ENCODE measurements at places on chromosomes 6 and 20. TPM values are rescaled to one million over a fixed set of nuclear protein-coding genes. Genes with fewer than 3 reads are reported as not detected.
A peak's percentile ranks its signal among the peaks of the same experiment; 100 is the strongest.

GRCh38 chr20:6416371-6416770 is 293.5 kb upstream of the FERMT1 start:
- no peak overlapping the region for H3K27ac ChIP-seq
- H3K36me3 ChIP-seq: no peaks in the 10 kb centered on the region
- H3K4me3 ChIP-seq: no peak overlapping the region
- H3K4me1 ChIP-seq: no peaks in the 10 kb centered on the region

GRCh38 chr6:6700407-6701270 is 112.1 kb downstream of the LY86 start:
- H3K36me3 ChIP-seq: no peaks in the 10 kb centered on the region
- H3K27ac ChIP-seq: peak overlapping the region; percentile 71
- no peak for DNase-seq

DNA sequence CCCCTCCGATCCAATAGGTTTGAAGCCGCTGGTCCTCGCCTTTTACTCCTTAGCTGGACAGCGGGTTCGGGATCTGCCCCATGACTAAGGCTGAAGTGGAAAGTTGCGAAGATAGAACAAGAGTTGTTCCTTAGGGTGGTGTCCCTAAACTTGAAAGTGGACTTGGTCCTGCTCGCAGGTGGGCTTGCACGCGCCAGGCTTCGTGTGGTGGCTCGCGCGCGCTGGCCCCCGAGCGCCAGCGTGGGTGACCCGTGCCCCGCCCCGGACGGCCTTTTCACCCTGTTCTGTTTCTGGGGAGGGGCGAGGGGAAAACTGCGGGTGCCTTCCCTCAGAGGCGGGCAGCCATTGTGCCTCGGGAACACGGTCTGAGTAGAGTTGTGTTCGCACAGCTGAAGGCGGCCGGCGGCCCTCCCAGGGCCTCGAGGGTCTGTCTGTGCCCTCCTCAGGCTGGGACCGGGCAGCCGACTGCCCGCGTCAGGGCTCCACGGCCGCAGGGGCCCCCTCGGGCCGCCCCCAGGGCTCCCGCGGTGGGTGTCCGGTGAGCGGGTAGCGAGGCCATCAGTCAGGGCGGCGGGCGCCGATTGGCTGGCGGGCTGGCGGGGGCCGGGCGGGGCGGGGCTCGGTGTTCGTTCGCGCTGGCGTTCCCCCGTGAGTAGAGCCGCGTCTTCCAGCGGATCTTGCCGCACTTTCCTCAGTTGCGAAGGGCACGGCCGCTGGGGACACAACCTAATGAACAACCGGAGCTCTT is 33.0 kb downstream of the RREB1 start:
- DNase-seq: peak; percentile 89
- no peaks in the 10 kb centered on the region for H3K27me3 ChIP-seq
- peaks cover 39% of the 10 kb centered on the region for H3K4me1 ChIP-seq
- no peaks in the 10 kb centered on the region for H3K36me3 ChIP-seq

GRCh38 chr20:362271-363254 is 15.7 kb downstream of the NRSN2 start:
- H3K27ac ChIP-seq: no peak overlapping the region
- H3K4me3 ChIP-seq: no peak overlapping the region
- no peaks in the 10 kb centered on the region for H3K4me1 ChIP-seq
- no peaks in the 10 kb centered on the region for H3K27me3 ChIP-seq
- DNase-seq: peak; percentile 78
- no peaks in the 10 kb centered on the region for H3K36me3 ChIP-seq

DNA sequence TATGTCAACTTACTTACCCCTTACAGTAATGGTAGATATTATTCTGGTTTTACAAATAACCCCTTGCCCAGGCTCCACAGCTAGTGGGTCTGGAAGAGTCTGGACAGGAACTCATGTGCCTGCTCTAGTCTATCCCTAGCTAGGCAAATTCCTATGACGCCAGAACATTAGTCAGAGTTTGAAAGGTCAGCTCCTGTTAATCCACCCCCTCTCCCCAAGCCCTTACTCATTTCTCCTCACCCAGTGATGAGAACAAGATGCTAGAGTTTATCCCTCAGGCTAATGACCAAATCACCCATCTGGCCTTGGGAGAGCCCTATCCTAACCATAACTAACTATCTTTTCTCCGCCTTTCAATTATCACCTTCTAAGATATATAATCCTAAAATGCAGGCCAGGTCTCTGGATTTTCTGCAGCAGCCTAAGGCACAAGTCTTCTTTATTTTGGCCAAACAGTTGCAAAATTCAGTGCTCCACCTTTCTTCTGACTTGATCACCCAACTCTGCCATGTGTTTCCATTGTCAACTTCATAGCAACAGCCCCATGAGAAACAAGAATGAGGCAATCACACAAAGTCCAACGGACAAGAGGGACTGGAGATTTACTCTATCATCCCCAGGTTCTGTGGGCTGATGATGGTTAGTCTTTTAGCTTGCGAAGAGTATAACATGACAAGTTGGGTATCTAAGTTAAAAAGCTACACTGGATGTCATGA is 113.3 kb downstream of the TASP1 start:
- H3K36me3 ChIP-seq: peaks cover 21% of the 10 kb centered on the region
- H3K4me3 ChIP-seq: no peak overlapping the region
- no peaks in the 10 kb centered on the region for H3K4me1 ChIP-seq

GRCh38 chr20:46311719-46312074 is 3.4 kb upstream of the CDH22 start:
- no peak for DNase-seq
- H3K27me3 ChIP-seq: peaks cover 100% of the 10 kb centered on the region
- H3K4me1 ChIP-seq: peaks cover 6% of the 10 kb centered on the region
- H3K36me3 ChIP-seq: no peaks in the 10 kb centered on the region

- no peak overlapping the region for H3K27ac ChIP-seq
- no peak overlapping the region for H3K4me3 ChIP-seq
- DNase-seq: peak; percentile 27
- no peaks in the 10 kb centered on the region for H3K36me3 ChIP-seq
- no peaks in the 10 kb centered on the region for H3K27me3 ChIP-seq
These were observed 137.7 kb upstream of the HEY2 start for GRCh38 chr6:125611573-125612344.

- no peaks in the 10 kb centered on the region for H3K27me3 ChIP-seq
- peaks cover 8% of the 10 kb centered on the region for H3K4me1 ChIP-seq
- no peak overlapping the region for H3K27ac ChIP-seq
- DNase-seq: no peak
- no peak overlapping the region for H3K4me3 ChIP-seq
These were observed 213.1 kb downstream of the ATXN1 start for GRCh38 chr6:16548121-16548520.

GRCh38 chr6:157148391-157149323 is 174.7 kb downstream of the TMEM242 start:
- no peak overlapping the region for H3K4me3 ChIP-seq
- peak overlapping the region; percentile 34 for H3K27ac ChIP-seq
- H3K27me3 ChIP-seq: no peaks in the 10 kb centered on the region
- H3K36me3 ChIP-seq: no peaks in the 10 kb centered on the region
- no peak for DNase-seq

GRCh38 chr6:157205473-157206358 is 117.6 kb downstream of the TMEM242 start:
- H3K36me3 ChIP-seq: peaks cover 66% of the 10 kb centered on the region
- DNase-seq: no peak
- no peaks in the 10 kb centered on the region for H3K4me1 ChIP-seq
- H3K27me3 ChIP-seq: no peaks in the 10 kb centered on the region
- H3K27ac ChIP-seq: no peak overlapping the region
- no peak overlapping the region for H3K4me3 ChIP-seq

GRCh38 chr6:13767121-13767808 is 47.1 kb downstream of the MCUR1 start:
- peaks cover 3% of the 10 kb centered on the region for H3K4me1 ChIP-seq
- peak; percentile 50 for DNase-seq
- peak overlapping the region; percentile 8 for H3K4me3 ChIP-seq

- no peak overlapping the region for H3K27ac ChIP-seq
- H3K4me3 ChIP-seq: peak overlapping the region; percentile 18
- H3K4me1 ChIP-seq: no peaks in the 10 kb centered on the region
- peak; percentile 63 for DNase-seq
- H3K27me3 ChIP-seq: no peaks in the 10 kb centered on the region
These were observed 148.5 kb downstream of the LY86 start for GRCh38 chr6:6736791-6737654.

- H3K27ac ChIP-seq: no peak overlapping the region
- no peak for DNase-seq
- H3K4me1 ChIP-seq: no peaks in the 10 kb centered on the region
- H3K4me3 ChIP-seq: no peak overlapping the region
- no peaks in the 10 kb centered on the region for H3K36me3 ChIP-seq
These were observed 217.0 kb downstream of the TBX18 start for GRCh38 chr6:84547341-84547801.

GRCh38 chr6:111356551-111356950 is 126.5 kb downstream of the REV3L start:
- H3K4me1 ChIP-seq: peaks cover 12% of the 10 kb centered on the region
- no peak for DNase-seq
- no peaks in the 10 kb centered on the region for H3K27me3 ChIP-seq
- H3K4me3 ChIP-seq: no peak overlapping the region
- no peak overlapping the region for H3K27ac ChIP-seq

DNA sequence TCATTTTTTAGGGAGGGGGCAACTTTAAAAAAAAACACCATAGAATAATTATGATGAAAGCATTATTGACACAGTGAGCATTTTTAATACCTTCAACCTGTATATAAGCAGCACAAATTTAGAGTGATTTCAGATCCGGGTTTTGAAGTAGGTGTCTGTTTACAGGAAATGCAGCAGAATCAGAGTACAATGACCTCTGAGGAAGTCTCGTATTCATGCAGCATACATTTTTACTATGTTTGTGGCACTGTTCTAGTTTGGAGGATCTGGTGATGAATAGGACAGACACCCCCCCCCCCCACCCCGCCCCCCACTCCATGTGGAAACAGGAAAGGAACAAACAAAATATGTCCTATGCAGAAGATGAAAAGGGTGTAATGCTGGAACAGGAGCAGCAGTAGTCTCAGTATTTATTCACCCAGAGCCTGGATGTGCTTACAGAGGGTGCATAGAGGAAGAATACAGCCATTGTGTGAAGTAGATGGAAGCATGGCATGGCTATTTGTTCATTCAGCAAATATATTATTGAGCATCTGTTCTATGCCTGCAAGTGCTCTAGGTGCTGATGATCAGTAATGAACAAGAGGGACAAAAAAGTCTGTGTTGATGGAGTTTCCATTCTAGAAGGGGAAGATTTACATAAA is 19.7 kb downstream of the VAPB start:
- H3K27me3 ChIP-seq: no peaks in the 10 kb centered on the region
- H3K4me1 ChIP-seq: no peaks in the 10 kb centered on the region
- H3K27ac ChIP-seq: peak overlapping the region; percentile 69
- H3K4me3 ChIP-seq: no peak overlapping the region
- DNase-seq: no peak

GRCh38 chr6:31175971-31176370 is 5.5 kb upstream of the POU5F1 start:
- peaks cover 6% of the 10 kb centered on the region for H3K36me3 ChIP-seq
- no peaks in the 10 kb centered on the region for H3K27me3 ChIP-seq
- no peaks in the 10 kb centered on the region for H3K4me1 ChIP-seq
- no peak overlapping the region for H3K27ac ChIP-seq

DNA sequence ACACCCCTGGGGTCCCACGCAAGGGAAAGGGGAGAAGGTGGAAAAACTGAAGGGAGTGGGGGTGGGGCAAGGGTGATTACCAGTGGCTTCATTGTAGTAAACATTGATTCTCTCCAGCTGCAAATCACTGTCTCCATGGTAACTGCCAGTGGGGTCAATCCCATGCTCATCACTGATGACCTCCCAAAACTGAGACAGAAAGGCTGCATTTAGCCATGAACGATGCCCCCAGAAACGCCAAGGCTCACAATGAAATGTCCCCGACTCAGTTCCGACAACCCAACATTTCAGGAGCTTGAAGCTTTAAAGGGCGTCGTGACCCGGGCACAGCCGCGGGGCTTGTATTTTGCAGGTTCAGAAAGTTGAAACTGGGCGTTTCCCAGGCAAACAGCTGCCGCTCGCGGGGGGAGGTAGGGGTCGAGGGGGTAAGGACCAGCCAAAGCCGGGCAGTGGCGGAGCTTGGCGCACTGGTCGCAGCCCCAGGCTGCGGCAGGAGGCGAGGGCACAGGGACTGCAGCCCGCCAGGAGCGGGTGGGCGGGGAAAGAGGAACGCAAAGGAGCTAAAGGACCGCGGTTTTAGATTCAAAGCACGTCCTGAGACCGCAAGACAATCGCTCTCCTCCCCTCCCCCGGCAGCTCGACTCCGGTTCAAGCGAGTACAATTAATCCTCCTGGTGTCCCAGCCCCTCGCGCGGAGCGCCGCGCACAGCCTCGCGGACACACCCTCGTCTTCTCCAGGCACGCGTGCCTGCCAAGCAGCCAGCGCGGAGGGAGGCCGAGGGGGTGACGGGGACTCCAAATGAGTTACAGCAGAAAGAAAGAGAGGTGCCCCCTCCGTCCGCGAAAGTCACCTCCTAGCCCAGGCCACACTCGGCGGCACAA is 731 bp downstream of the TUBB2B start:
- H3K4me1 ChIP-seq: peaks cover 44% of the 10 kb centered on the region
- no peaks in the 10 kb centered on the region for H3K36me3 ChIP-seq
- DNase-seq: peak; percentile 83

Gene FAM110A
- total RNA-seq: 21.5 TPM

Gene ACTR5
- 6.9 TPM for total RNA-seq

Gene EFCAB8
- 0.35 TPM for total RNA-seq

Gene DUSP22
- total RNA-seq: 47.0 TPM

Gene SUMO4
- 2.1 TPM for total RNA-seq

Gene SPATS1
- total RNA-seq: not detected

Gene ERGIC3
- total RNA-seq: 225 TPM

Gene CD24
- 54.0 TPM for total RNA-seq

All from left lung (tissue), 14 donors.